ENCODE measurements at places on chromosomes 1 and 21. TPM values are rescaled to one million over a fixed set of nuclear protein-coding genes. Genes with fewer than 3 reads are reported as not detected.

Gene FCGR3A
- total RNA-seq = not detected

Gene KCNJ15
- total RNA-seq = not detected

DNA sequence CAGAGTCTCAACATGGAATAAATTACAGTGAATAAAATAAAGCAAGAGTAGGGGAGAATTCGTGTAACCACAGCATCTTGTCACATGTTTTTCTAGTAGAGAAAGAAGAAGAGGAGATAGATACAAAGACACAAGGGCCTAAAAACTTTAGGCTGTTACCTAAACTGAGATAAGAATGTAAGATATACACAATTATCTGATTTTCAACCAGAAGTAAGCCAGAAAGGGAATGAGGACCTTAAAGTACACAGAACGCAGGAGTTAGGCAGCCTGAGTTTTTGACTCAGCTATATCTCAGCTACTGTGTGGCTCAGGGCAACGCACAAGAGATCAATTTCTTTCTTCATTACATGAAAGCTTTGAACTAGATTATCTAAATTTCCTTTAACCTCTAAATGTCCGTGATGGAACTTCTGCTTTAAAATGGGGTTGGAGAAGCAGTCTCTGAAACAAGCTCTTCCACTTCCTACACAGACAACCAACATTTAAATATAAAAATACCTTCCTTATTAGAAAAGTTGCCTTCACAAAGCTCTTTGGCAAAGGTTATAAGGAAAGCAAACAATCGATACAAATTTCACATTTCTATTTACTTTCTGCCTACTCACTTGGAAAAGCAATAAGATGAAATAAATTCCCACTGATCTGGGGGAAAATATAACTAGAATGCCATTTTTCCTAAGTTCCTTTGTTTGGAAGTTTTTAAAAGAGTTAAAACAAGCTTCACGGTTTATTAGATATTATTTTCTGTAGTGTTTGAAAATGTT is 5.2 kb upstream of the RGS13 start:
- no peak for DNase-seq
- H3K4me3 ChIP-seq = no peak overlapping the region
- no peak overlapping the region for H3K27ac ChIP-seq
- H3K27me3 ChIP-seq = no peaks in the 10 kb centered on the region
- no peaks in the 10 kb centered on the region for H3K4me1 ChIP-seq
- no peaks in the 10 kb centered on the region for H3K36me3 ChIP-seq

GRCh38 chr1:11693024-11693590 is 1.6 kb downstream of the DRAXIN start:
- H3K27me3 ChIP-seq = peaks cover 2% of the 10 kb centered on the region
- H3K27ac ChIP-seq = no peak overlapping the region
- no peak overlapping the region for H3K4me3 ChIP-seq
- H3K36me3 ChIP-seq = no peaks in the 10 kb centered on the region
- DNase-seq = no peak

- H3K4me3 ChIP-seq = no peak overlapping the region
- no peaks in the 10 kb centered on the region for H3K36me3 ChIP-seq
- H3K27ac ChIP-seq = no peak overlapping the region
- H3K4me1 ChIP-seq = no peaks in the 10 kb centered on the region
- DNase-seq = no peak
Measured at GRCh38 chr1:169594391-169594790, 8.1 kb upstream of the F5 start.

DNA sequence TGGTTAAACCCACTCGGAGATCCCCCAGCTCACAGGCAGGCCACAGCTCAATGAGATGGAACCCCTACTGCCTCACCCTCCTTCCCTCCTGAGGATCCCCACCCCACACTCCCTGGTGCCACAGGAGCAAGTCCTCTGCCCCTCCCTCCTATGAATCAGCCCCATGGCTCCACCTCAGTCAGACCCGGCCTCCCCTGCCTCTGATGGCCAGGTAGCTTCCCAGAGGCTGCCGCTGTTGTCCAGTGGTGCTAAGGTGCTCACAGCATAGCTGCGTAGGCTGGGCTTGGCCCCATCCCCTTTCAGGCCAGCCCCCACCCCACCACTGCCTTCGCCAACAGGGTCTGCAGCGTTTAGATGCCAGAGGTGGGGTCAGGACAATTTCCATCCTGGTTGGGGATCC is 98.5 kb upstream of the IGSF21 start:
- no peak overlapping the region for H3K4me3 ChIP-seq
- no peaks in the 10 kb centered on the region for H3K36me3 ChIP-seq
- no peaks in the 10 kb centered on the region for H3K27me3 ChIP-seq
- H3K27ac ChIP-seq = no peak overlapping the region
- DNase-seq = no peak
- H3K4me1 ChIP-seq = peaks cover 10% of the 10 kb centered on the region

DNA sequence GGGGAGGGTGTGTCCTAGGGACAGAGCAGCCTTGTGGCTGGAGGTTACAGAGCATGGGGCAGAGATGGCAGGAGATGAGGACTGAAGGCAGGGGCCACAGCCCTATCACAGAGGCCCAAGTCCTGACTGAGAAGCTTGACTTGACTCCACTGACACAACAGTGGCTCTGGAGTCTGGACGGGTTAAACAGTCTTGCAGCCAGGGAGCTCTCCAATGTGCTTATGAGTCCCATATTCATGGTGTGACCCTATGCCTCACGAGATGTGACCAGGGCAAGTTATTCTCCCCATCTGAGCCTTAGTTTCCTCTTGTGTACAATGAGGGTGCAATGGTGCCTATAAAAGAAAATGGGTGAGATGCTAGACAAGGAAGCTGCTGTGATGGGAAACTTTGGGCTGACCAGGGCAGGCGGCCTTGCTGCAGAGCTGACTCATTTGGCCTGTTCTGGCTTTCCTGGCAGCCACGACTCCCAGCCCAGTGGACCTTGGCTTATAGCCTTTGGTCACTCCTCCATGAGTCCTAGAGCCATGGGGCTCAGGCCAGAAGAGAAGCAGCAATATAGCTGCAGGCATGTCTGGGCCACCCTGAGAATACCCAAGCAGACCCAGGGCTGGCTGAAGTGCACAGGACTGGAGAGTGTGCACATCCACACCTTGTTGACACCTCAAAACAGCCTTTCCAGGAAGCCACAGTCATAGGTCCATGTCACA is 2.8 kb upstream of the TTC22 start:
- H3K27ac ChIP-seq = no peak overlapping the region
- peaks cover 8% of the 10 kb centered on the region for H3K4me1 ChIP-seq
- no peak for DNase-seq
- H3K27me3 ChIP-seq = peaks cover 12% of the 10 kb centered on the region
- no peaks in the 10 kb centered on the region for H3K36me3 ChIP-seq
- H3K4me3 ChIP-seq = no peak overlapping the region

All from H1 (cell line).